Sigmoid colon (tissue), 7 donors: ENCODE measurements at places on chromosomes 11 and 22. TPM values are rescaled to one million over a fixed set of nuclear protein-coding genes. Genes with fewer than 3 reads are reported as not detected.

- DNase-seq = no peak
These were observed 21.7 kb downstream of the SLC37A2 start for GRCh38 chr11:125084761-125085231.

DNA sequence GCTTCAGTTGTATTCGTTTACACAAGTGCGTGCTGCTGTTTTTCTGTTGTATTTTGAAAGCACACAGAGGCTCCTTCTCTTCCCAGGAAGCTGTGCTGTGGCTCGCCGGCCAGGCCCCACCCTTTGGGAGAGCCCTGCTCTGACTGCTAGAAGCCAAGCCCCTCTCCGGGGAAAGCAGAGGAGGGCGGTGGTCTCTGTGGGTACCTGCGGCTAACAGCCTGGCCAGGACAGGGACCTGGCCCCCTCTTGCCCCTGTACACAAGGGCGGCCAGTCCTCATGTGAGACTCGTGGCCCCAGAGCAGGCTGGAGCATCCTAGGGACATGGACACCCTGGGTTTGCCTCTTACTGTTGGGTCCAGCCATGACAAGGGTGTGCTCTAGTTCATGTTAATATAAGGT is 14.8 kb downstream of the MOB2 start:
- DNase-seq = peak; percentile 63

GRCh38 chr11:67572747-67573419 is 10.7 kb upstream of the GSTP1 start:
- peak; percentile 82 for DNase-seq

DNA sequence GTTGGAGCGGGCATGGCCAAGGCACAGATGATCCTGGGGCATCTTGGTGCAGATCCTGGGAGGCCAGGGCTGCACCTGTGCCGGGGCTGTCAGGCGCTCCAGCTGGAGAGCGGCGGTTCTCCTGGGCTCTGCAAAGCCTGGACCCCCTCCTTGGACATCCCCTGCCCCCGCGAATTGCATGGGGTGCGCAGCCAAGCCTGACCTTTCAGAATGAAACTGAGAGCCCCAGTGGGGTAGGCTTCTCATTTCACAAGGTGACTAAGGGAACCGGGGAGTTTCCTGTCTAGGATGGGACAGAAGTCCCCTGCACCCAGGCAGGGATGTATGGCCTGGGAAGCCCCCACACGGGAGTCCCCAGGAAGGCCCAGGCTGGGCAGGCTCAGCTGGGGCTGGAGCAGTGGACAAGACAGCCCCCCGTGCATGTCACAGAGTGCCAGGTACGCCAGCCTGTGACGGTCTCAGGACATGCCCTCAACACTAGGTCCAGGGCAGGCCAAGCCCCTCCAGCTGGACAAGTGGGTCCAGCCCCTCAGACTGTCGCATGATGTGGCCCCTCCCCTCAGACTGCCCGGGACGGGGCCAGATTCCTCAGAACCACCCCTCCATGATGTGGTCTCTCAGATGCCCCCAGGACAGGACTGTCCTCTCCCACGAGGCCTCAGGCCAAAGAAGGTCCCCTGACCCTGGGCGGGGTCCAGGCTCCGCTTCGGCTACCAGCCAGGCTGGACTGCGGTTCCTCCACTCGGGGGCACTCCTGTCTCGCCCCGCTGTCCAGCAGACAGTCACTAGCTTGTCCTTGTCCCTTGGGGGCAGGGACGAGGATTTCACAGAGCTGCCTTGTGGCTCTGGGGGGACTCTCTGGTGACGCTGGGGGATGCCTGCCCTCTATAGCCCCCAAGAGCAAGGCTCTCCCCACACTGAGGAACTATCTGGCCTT is 2.3 kb downstream of the LSP1 start:
- no peak for DNase-seq

ISX gene
- 73.8 TPM for polyA plus RNA-seq

CCDC15 gene
- 0.66 TPM for polyA plus RNA-seq

- DNase-seq = no peak
These were observed 38.6 kb upstream of the SPTBN2 start for GRCh38 chr11:66767666-66768065.

SOX10 gene
- 0.23 TPM for polyA plus RNA-seq

- no peak for DNase-seq
These were observed 11.4 kb upstream of the DENND5A start for GRCh38 chr11:9276571-9276970.
